ENCODE measurements at places on chromosomes 16 and 17.

DNA sequence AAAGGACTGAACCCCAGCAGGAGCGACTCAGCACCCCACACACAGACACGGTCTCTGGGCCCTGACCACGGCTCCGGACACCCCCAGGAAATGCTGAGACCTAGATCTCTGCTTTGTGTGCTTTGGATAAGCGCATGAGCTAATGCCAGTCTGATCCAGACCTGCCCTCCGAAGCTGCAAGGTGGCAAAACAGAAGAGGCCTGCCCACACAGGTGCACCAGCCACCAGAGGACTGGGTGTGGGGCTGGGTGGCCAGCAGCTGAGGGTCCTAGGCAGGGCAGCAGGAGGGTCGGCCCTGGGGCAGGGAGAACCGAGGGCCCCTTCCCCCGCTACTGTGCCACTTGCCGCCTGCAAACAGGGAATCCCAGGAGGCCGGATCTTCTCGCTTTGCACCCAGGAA is 30.7 kb upstream of the EIF1 start:
- no peak for DNase-seq

GRCh38 chr17:78325076-78325687 is 34.7 kb downstream of the SOCS3 start:
- DNase-seq = no peak

DNA sequence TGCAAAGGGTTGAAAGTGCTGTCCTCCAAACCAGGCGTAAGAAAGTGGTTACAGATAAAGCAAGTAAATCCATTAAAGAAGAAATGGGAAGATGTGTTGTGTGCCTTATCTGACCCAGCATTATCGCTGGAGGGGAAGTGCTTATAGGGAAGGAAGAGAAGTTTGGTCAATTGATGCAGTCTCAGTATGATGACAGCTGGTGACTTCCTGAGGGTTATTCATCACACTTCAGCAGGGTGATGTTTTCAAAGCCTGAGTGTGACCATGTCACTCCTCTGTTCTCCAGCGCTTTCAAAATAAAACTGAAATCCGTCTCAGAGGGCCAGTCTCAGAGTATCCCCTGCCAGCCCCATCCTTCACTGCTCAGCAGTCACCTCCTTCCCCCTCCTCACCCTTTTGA is 505.4 kb upstream of the RBFOX1 start:
- DNase-seq = no peak

GRCh38 chr16:69270831-69271230 is 40.3 kb upstream of the VPS4A start:
- DNase-seq = no peak

DNA sequence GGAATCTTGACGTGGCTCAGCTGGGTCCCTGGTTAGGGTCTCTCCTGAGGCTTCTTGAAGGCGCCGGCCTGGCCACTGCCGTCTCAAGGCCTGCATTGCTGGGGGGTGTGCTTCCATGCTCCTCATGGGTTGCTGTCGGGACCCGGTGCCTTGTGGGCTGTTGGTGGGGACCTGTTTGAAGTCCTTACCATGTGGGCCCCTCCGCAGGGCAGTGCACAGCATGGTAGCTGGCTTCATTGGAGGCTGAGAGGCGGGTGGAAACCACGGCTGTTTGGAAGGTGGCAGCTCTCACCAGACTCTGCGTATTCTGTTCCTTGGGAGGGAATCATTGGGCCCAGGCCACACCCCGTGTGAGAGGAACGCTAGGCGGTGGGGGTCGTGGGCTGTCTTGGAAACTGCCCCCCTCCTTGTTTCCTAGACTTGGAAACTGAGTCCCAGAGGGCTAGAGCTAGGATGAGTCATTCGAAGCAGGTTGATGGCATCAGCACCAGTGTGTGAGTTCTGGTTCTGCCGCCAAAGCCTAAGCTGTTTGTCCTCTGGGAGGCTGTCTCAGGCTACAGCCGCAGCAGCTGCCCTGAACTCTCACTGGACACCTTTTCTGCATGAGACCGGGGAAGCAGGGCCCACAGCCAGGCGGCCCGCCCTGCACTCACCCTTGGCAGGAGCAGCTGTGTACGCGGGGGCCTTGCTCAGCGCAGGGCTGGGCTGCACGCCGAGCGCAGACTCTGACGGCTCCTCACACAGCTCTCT is 35.2 kb downstream of the ZNF750 start:
- no peak for DNase-seq

DNA sequence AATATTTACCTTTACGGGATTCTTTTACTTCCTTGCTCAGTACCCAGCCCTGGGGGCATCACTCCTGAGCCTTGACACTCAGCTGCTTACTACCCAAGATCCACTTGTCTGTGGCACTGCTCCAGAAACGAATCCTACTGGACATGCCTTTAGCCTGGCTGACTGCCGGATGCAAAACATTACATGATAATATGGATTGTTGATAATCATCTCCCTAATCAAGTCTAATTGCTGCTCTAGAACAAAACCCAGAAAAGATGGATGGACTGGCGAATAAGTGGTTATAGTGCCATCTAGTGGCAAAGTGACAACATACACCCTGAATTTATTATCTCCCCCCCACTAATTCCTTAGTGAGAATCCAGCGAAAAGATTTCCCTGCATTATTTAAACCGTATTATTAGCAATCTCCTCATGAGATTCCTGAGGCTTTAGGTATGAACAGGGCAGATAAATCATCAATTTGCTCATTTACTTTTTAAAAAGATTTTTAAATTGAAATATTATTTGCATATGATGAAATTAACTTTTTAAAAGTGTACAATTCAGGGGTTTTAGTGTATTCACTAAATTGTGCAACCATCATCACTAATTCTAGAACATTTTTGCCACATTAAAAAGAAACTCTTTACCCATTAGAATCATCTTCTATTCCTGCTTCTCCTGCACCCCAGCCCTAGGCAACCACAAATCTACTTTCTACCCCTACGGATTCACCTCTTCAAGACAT is 61.6 kb downstream of the RGS9 start:
- no peak for DNase-seq

- DNase-seq = no peak
Measured at GRCh38 chr17:6427279-6427781, 7.6 kb downstream of the AIPL1 start.

DNA sequence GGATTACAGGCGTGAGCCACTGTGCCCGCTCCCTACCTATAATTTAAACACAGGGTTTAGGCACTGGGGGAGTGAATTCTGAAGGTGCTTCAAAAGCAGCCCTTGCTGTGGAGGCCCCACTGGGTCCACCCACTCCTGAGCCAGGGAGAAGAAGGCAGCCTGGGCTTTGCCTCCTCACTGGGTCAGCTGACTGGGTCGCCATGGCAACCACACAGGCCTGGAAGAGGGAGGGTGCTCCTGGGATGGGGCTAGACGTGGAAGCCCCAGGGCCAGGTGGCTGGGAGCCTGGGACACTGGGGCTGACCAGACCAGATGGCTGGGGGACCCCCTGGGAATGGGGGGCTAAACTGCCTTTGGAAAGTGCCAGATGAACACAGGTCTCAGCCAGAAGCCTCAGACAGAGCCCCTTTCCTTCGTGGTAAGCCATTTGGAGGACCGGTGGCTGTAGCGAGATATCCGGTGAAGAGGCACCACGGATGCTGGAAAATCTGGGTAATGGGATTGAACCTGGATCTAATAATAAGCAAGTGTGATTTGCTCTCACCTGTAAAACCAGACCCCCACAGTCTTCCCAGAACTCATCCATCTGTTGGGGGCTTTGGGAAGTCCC is 32.9 kb downstream of the TRARG1 start:
- DNase-seq = no peak

DNA sequence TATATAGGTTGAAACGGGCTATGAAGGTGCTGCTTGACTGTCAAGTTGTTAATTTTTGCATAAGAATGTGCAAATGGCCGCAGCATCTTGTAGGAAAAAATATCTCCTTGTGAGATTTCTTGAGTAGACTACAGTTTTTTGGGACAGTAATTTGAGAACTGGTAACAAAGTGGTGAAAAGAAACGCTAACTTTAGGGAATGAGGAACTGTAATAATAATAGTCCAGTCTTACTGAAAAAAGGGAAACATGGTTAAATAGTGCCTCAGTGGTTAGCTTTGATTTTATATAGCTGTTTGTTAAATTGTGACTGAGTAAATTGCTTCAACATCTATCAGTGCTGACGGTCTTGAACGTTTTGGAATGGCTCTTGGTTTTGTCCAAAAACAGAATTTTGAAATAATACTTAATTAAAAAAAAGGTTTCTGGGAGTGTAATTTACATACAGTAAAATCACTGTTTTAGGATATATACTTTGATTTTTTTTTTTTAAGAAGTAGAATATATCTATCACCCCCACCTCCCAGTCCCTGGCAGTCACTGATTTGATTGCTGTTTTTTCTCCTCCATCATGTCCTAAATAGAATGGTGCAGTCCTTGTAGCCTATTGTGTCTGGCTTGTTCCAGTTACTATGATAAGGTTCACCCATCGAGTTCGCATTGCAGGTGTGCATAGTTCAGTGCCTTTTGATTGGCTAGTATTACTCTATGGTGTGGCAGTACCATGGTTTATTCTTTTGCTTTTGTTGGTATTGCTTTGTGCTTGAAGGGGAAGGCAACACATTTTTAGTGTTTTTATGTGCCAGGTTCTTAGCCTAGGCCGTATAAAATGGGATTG is 2.8 kb downstream of the HAPSTR1 start:
- no peak for DNase-seq

Measured in activated T-cell treated with anti-CD3 and anti-CD28 coated beads for 1 hour (primary cell).